ENCODE measurements at places on chromosomes 3 and 15.

- DNase-seq = no peak
Measured at GRCh38 chr3:192413461-192413860, 313.9 kb downstream of the FGF12 start.

- peak; percentile 65 for DNase-seq
Measured at GRCh38 chr3:113844622-113845222, 6.1 kb downstream of the GRAMD1C start.

DNA sequence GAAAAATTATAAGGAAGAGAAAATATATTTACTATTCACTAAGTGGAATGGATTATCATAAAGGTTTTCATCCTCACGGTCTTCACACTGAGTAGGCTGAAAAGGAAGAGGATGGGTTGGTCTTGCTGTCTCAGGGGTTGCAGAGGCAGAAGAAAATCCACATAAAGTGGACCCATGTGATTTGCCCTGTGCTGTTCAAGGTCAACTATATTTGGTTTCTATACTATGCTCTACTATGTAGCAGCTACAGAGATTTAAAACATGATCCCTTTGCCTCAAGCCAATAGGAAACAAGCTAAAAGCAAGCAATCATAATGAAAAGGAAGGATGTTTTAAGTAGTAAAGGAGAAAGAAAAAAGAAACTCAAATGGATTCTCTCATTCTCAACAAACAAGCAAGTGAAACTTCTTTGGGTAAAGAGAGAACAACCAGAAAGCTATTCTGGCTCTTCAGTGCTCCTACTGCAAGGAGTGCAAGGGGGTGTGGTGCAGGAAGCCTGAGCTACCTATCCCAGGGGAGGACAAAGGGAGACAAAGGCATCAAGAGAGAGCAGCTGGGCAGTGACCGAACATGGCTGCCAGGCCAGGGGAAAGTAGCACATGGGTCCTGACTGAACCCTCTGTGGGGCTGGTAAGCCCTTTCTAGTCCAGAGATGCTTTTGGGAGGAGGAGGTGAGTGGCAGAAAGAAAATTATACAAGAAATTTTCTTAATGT is 35.9 kb downstream of the SFMBT1 start:
- DNase-seq = no peak

- DNase-seq = no peak
Measured at GRCh38 chr3:149723781-149724180, 28.5 kb downstream of the COMMD2 start.

- DNase-seq = no peak
Measured at GRCh38 chr15:56734013-56734635, 815 bp upstream of the ZNF280D start.

- no peak for DNase-seq
Measured at GRCh38 chr3:150429767-150430671, 21.9 kb downstream of the TSC22D2 start.

- DNase-seq = peak; percentile 69
Measured at GRCh38 chr15:40845511-40846284, 1.9 kb downstream of the SPINT1 start.

- peak; percentile 12 for DNase-seq
Measured at GRCh38 chr3:312160-312733, 115.7 kb downstream of the CHL1 start.

All from astrocyte of the hippocampus (primary cell).